ENCODE measurements at places on chromosomes 2 and 18.

- no peak for DNase-seq
Observed at GRCh38 chr2:72901426-72901825, 14.2 kb downstream of the SPR start.

GRCh38 chr2:122451040-122451439 is 695.6 kb downstream of the TSN start:
- peak; percentile 46 for DNase-seq

DNA sequence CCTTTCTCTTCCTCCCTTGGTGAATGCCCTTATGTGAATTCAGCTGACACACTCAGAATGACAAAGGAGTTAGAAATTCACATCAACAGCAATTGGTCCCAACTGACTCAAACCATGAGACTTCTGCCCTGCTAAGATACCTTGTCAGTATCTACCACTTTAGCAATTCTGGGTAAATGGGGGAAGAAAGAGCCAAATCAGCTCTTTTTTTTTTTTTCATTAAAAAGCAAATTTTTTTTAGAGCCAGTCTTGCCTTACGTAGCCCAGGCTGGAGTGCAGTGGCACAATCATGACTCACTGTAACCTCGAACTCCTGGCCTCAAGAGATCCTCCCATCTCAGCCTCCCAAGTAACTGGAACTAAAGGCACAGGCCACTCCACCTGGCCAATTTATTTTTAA is 1.7 kb upstream of the PPP4R1 start:
- no peak for DNase-seq

GRCh38 chr2:257429-257828 is 6.4 kb downstream of the SH3YL1 start:
- no peak for DNase-seq

DNA sequence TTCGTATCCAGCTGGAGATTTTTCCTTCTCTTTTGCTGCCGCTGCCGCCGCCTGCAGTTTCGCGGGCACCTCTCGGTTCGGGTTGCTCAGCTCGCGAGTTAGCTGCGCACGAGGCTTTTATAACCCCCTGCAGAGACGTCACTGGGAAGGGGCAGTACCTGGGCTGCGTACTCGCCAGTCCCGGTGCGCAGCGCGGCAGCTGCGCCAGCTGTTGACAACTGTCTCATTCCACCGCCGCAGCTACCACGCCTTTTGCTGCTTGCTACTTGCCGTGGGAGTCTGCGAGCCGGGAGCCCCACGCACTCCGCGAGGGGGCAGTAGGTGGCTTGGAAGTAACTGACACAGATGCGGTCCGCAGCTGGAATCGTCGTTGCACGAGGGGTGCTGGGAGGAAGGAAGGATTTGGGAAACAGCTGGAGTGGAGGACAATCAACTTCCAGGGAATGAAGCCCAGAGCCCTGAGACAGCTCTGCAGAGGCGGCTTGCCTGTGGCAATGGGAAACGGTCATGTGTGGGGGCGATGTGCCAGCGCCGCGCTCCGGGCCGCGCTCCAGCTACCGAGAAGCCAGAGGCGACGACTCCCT is at the start of gene TACR1:
TACR1 (minus strand) TSS at position 93 of the 584 bp plus-strand sequence. CDS start 586 bp downstream, outside the sequence.
- no peak for DNase-seq

GRCh38 chr2:47964277-47964676 is 58.0 kb upstream of the FBXO11 start:
- no peak for DNase-seq

GRCh38 chr2:72236445-72237067 is 88.9 kb upstream of the CYP26B1 start:
- DNase-seq, result no peak

DNA sequence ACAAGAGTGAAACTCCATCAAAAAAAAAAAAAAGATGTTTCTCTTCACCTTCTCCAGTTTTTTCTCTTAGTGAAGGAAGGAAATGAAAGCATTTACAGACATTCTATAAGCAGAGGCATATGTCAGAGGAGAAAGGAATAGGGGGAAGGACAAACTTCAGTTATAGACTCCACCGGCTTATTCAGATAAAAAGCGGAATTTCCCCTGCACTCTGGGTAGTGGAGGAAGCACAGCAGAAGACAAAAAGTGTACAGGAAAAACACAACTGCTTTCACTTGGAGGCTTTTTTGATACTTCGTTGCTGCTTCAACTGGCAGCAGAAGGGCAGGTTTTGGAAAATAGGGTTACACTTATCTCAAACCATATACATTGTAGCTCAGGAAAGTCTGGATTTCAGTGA is 3.2 kb upstream of the MGAT4A start:
- DNase-seq, result peak; percentile 16

DNA sequence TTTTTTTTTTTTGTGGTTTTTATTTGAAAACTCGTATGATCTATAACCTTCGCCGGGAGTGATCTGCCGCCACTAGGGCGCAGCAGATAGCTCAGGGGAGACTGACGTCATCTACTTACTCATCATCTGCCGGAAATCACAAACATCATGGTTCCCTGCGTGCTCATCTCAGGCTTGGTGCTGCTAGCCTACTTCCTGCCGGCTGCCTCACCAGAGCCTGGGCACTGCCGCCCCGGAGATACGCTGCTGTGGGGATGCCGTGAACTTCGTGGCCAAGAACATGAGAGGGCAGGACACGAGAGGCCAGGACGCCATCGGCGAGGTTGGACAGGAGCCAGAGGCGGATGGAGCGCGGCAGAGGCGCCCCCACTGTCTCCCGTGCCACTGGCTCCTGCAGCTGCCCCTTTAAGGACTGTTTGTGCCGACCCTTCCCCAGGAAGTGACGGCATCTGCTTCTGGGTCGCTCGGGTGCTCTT is 68.8 kb downstream of the DOK6 start:
- DNase-seq, result no peak

GRCh38 chr2:88377641-88377991 is 74.9 kb downstream of the FOXI3 start:
- no peak for DNase-seq

GRCh38 chr2:60538101-60538500 is 15.4 kb downstream of the BCL11A start:
- DNase-seq, result no peak

DNA sequence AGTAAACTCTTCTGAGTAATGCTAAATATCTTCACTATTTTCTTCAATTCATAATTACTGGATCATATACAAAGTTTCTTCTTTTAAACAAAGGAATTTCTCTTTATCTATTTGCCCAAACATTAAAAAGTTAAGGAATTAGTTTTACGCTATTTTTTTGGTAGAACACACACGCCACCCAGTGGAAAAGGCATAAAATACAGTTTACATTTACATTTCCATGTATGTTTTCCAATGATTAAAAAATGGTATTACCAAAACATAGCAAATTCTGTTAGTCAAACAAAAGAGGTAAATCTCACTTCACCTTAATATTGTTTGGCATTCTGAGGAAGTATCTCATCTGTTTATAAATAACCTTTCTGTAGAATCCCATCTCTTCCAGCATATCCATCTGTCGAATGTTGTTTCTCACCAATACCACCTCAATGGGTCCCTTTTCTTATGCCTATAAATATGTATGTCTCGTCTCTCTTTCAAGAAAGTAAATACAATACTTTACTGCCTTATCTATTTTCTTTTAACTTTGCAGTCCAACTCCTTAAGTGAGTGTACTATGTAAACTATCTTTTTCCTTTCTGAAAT is 7.2 kb downstream of the BOLL start:
- DNase-seq, result peak; percentile 47

- no peak for DNase-seq
Observed at GRCh38 chr18:25787276-25787675, 303.1 kb downstream of the SS18 start.

DNA sequence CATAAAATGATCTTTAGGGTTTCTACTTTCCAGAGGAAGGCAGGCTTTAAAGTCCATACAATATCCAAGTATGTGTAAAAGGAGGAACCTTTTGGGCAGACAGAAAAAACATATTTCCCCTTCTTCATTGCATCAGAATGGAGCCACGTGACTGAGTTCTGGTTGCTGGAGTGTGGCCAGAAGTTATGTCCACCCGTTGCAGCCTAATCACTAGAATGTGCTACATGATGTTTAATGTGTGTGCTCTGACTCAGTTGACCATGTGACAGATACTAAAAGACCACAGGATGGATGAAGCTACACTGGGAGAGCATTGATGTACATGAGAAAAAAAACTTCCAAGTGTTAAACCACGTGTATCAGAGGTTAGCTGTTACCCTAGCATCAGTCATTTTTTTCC is 460.9 kb downstream of the RIT2 start:
- no peak for DNase-seq

GRCh38 chr2:159497256-159497655 is 119.1 kb downstream of the BAZ2B start:
- DNase-seq, result no peak

DNA sequence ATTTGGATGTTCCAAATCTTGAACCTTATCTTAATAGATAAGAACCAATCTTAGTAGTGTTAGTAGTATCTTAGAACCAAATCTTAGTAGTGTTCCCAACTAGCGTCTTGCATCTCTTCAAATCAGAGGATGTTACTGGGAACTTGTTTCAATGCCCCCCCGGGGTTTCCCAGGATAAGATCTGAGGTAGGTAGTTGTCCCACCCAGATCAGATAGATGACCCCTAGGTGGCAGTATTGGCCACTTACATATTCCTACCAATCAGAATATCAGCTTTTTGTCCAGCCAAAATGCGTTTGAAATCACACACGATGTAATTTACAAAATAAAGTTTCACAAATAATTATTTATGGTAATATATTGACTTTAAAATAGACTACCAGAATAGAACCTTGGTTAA is 314.8 kb downstream of the MBD2 start:
- peak; percentile 41 for DNase-seq

- no peak for DNase-seq
Observed at GRCh38 chr2:151423760-151424159, 14.1 kb downstream of the RIF1 start.

DNA sequence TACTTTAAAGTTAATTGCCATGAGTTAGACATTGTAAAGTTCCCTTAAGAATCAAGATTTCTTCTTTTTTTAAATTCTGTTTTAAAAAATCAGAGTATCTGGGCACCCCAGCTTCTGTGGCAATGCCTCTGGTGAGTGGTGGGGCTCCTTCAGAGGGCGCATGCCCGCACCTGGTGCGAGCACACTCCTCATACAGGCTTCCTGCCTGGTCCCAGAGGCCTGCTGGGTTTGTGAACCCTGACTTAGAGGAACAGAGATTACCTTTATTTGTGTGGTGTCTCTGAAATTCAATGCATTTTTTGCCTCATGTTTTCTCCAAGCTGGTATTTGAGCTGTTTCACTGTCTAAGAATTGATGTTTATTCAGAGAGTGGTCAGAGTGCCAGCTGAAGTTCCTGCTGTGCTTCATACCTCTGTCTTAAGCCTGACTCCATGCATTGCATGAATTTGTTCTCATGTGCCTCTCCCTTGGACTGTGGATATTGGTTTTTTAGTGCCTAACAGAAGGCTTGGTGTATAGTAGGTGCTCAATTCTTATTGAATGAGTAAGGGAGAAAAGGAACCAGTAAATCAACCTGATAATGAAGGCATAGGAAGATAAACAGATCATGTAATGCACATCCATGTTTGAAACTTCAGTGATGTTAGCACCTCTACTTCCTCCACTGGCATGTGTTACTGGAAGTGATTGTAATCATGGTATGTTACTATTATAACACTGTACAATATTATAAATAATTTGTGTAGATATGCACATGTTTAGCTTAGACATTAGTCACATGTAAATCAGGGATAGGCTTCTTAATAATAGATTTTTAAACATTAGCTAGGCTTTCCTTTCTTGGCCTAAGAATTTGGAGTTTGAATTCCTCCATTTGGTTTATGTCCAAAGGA is 29.0 kb downstream of the PHLPP1 start:
- DNase-seq, result peak; percentile 69

DNA sequence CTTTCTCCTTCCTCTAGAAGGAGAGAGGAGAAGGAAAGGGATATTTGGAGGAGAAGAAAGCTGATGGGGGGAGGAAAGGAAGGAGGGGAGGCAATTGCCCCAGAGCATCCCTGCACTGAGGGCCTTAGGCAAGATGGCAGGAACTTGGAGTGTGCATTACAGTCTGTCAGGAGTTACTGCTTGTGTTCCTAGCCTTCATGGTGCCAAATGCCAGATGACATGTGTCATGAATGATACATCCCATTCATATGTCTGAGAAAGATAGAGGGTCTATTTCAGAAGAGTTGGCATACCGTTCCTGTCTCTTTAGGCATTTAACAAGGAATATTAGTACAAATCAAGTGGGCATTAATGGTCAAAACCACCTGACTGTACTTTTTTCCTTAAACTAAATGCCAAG is 232.1 kb upstream of the NT5C1B start:
- DNase-seq, result no peak
